ENCODE measurements at places on chromosomes 12 and 14. TPM values are rescaled to one million over a fixed set of nuclear protein-coding genes. Genes with fewer than 3 reads are reported as not detected.

DNA sequence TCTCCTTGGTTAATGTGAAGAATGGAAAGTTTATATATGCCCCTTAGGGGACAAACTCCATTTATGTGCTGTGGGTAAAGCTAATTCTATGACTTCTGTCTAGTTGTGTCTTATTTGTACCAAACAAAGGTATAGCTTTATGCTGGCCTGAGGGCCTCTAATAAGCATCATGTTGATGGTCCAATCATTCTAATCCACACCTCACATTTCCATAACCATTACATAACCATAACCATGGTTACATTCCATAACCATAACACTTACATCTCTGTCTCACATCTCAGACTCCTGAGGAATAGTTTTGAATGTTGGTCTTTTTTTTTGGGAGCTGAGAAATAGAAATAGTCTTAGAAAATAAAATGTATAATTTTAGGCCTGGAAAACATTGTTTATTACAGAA is 1097.1 kb downstream of the FLRT2 start:
- no peak for DNase-seq

GRCh38 chr14:93976477-93977057 is at the start of gene ASB2:
ASB2 (minus strand) TSS chr14:93976570; CDS start chr14:93964539, 12,031 bp downstream.
- no peak for DNase-seq

DNA sequence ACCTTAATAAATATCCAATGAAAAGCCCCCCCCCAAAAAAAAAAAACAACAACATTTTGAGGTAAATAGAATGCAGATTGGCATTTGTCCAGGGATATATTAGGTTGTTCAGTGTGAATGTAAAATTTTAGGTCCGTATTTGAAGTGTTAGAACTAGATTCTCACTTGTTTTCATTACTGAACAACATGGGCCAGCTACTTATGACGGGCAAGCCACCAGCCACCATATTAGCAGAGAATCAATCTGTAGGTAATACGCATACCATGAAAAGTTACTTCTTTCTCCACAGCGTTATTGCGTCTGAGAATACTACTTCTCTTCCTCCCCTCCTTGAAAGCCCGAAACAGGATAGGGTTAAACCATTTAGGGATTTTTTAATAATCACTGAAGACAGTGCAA is 5.4 kb downstream of the FLRT2 start:
- DNase-seq = no peak

DNA sequence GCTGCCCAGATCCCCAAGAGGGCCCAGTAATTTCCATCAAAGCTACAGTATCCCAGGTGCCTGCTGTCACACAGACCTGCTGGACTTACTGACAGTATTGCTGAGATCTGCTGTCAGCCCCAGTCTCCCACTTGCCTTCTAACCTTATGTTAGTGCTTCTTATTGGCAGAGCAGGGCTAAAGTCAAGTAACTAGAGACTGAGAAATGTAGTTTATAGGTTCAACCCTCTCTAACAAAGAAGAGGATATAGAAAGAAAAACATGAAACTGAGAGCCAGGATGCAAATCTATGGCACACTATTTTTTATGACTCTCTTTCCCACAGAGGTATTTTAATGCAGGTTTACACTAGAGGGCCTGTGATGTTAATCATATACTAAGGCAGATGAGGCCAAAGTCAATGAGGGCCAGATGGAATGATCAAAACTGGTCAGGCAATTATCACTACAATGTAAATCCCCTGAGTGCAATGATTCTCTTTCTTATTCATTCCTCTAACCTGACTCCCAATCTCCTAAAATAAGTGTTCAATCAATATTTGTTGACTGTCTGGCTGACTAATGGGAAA is 781.9 kb downstream of the VRK1 start:
- DNase-seq = no peak

DNA sequence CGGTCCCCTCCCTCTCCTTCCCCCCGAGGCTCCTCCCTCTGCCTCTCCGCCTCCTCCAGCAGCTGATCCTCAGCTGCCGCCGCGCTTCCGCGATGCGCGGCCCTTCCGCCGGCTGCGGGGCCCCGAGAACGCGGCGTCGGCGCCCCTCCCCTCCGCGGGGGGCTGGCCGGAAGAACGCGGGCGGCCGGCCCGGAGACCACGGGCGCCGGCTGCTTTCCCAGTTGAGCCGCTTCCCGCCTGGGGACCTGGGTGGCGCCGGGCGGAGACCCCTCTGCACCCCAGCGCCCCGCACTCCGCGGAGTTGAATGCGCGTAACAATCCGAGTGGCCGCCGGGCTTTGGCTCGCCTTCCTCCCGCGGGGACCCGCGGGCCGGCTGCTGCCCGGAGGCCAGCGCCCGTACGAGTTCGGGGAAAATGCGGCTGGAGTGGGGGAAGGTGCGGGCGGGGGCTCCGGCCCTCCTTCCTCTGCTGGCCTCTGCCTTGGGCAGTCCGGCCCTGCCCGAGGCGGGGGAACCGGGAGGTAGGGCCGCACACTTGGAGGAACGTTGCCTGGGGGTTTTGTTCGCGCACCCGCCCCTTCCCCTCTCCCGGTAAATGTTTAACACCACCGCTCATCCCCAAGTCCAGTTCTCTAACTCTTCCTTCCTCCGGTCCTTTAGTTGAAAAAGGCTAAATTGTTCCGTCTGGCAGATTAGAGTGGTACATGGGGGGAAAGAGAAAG is 393 bp upstream of the DCAF5 start:
- peak; percentile 49 for DNase-seq

GRCh38 chr12:10111451-10111850 is 12.7 kb upstream of the CLEC1A start:
- no peak for DNase-seq

- DNase-seq = no peak
Observed at GRCh38 chr12:90303771-90304170, 595.1 kb upstream of the ATP2B1 start.

Gene KRT75
- total RNA-seq = not detected

Gene NTF3
- 0.89 TPM for total RNA-seq

DNA sequence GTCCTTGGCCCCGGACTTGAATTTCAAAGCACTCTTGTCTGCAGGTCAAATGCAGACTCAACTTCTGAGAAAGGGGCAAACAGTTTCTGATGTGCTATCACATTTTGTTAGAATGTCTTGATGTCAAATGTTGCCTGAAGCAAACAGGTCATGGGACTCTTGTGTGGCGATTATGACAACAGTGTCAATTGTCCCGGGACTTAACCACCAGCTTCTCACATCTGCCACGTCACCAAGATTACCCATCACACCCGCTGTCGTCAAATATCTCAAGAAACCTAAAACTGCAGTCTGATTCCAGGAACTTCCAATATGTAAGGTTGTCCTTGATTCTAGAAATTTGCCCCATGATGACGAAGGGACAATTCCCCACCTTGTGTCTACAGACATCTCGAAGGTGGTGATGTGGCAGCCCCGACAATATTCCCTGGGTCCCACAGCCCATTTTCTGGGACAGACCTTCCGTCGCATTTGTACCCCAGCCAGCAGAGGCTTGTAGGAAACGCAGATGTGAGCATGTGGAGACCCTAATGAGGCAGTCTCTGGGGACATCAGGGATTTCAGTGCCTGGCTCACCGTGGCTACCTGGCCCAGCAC is 21.3 kb downstream of the LRTM2 start:
- DNase-seq = no peak

- DNase-seq = no peak
Observed at GRCh38 chr14:67722293-67722692, 20.6 kb downstream of the RDH12 start.

Measured in liver (tissue), 10 donors.